ENCODE measurements at places on chromosomes 5 and 9.

GRCh38 chr9:105258225-105258737 lies 13.8 kb downstream of the SLC44A1 start:
- no peak for DNase-seq

DNA sequence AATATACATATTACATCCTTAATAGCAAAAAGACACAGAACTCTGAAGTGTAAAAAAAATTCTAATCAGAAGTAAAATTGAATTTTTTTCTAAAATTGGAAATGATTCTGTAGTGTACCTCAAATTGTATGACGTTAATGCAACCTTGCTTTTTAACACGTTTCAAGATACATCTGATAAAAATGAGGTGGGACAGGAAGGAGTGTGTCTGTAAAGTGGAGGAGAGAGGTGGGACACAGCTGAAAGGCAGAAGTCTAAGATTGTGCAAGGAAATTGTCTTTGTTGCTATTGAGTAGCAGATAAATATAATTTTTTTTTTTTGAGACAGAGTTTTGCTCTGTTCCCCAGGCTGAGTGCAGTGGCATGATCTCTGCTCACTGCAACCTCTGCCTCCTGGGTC lies 15.7 kb upstream of the SNX30 start:
- DNase-seq = no peak

- no peak for DNase-seq
Observed at GRCh38 chr5:135881244-135881643, 14.4 kb downstream of the IL9 start.

DNA sequence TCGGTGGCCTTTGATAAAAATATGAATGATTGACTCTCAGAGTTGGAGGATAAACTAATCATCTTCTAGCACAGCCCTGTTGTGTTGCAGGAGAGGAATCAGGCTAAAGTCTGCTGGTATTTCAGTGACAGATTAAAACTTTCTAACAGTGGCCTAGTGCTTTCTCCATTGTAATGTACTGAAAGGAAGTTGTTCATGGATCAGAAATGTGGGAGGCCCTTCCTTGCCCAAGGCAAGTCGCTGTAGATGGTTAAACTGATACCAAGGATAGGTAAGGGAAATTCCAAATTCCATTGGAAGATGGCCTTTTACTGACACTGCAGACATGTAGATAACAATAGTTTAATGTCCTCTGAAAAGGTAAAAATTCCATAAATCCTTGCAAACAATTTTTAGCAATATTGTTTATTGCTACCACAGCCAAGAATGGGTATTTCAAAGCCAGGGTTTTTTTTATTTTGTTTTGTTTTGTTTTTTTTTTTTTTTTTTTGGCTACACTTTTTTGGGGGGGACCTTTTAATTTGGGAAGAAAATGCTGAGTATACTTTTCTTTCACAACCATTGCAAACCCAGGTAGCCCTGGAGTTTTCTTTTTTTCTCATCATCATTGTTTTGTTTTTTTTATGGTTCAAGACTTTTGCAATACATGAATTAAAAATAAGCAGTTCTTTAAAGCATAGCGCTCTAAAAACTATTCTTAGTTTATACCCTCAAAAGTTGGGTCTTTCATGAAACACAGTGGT lies 35.5 kb downstream of the WDR36 start:
- no peak for DNase-seq

- DNase-seq = no peak
Observed at GRCh38 chr9:104386425-104387069, 117.5 kb upstream of the OR13F1 start.

DNA sequence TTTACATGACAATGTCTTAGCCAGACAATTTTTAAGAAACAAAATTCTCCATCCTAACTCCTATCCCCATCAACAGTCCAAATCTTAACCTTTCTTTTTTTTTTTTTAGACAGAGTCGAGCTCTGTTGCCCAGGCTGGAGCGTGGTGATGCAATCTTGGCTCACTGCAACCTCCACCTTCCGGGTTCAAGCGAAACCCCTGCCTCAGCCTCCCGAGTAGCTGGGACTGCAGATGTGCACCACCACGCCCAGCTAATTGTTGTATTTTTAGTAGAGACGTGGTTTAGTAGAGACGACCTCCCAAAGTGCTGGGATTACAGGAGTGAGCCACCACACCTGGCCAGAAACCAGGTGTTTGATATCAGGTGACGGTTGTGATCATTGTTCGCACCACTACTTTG lies 10.2 kb downstream of the ABL1 start:
- DNase-seq = no peak

DNA sequence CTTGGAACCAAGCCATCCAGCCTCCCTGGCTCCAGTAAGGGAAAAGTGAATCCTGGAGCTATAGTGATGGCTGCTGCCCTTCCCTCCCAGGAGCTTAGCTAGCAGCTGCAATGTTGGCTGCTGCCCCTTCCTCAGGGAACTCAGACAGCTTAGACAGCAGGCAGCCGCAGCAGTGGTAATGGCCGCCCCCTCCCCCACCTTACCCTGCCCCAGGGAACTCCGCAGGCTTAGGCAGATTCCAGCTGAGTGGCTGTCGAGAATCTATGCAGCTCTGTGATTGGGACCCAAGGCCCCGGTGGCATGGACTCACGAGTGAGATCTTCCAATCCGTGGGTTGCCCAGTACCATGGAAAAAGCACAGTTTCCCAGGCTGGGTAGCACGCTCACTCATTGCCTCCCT lies 378.6 kb downstream of the NNT start:
- DNase-seq = no peak

DNA sequence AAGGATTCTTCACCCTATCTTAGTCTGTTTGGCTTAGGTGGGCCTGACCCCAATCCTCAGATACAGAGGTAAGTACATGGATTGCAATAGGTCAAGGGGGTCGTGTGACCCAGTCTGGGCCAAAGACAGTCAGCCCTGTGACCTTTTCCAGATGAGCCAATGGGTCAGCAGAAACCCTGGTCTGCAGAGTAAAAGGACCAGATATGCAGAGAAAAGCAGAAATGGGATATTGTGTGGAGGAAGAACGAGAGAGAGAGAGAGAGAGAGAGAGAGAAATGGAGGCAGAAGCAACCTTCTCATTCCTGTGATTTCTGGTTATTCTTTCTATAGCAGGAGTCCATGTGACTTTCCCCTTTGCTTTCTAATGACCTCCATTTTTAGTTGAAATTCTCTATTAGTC lies 40.4 kb upstream of the CRB2 start:
- DNase-seq = no peak

GRCh38 chr9:130390390-130390789 lies 54.4 kb upstream of the ASS1 start:
- DNase-seq = no peak

DNA sequence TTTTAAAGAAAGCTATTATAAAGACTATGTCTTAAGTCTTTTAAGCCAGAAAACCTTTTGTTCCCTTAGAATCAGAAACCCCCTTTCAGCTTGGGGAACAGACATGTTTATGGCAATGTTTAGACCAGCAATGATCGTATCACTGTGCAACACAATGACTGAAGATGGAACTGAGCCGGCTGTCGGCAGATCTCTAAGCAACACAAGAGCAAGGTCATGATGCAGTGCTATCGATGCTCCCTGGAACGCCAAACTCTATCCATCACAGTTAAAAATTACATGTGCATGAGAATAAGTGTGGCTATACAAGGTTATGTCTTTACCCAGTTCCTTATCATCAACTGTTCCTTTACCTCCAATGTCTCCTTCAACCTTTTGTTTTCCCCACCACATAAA lies 1.8 kb upstream of the RNF44 start:
- no peak for DNase-seq

DNA sequence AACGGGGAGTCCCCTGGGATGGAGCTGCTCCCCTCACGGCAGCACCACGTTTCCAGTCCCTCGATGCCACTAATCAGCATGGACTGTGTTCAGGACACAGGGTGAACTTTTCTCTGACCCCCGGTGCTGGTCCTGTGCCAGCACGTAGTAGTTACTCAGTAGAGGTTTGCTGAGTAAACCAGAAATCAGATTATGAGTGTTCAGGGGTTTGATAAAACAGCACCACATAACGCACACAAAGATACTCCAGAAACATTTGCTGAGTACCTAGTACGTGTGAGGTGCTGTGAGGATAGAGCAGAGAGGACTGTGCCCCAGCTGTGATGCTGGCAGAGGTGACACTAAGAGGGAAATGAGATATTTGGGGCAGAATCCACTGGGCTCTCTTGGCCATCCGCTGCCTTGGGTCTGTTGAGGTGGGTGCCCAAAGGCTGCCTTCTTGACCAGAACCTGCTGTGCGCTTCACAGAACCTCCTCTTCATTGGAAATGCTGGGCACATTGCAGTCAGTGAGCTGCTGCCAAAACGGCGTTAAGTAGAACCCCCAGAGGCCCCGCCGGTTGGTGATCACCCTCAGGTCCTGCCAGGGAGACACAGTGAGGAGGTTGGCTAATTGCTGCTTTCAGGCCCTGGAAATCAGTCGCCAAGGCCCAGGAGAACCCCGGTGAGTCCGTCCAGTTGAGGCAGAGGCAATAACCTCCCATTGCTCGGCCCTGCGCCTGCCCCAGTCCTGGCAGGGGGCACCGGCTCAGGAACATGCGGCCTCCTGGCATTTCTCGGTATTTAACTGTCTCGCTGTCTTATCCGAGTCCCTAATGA lies 49.4 kb downstream of the NEURL1B start:
- no peak for DNase-seq

GRCh38 chr5:172768098-172768572 lies 2.9 kb downstream of the DUSP1 start:
- DNase-seq = no peak

- DNase-seq = no peak
Observed at GRCh38 chr5:143217065-143217803, 186.3 kb downstream of the NR3C1 start.

- no peak for DNase-seq
Observed at GRCh38 chr5:135102716-135103574, 68.9 kb upstream of the PITX1 start.
